Stimulated activated CD4-positive, alpha-beta T cell treated with anti-CD3 and anti-CD28 coated beads, Interleukin-12 subunit alpha, Interleukin-12 subunit beta, amount 100 ng/mL, for 48 hours (primary cell): ENCODE measurements at places on chromosomes 3 and 15.

DNA sequence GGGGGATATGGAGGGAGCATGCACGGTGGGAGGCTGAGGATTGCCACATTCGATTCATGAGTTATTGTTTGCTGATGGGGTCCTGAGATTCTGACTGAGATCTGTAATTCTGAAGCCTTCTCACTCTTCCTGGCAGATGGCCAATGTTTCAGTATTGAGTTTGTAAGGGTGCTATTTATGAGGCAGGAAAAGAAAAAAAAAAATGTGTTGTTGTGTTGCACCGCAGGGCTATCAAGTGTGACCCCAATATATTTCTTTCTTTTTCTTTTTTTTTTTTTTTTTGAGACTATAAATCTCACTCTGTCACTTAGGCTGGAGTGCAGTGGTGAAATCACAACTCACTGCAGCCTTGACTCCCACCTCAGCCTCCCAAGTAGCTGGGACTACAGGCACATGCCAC lies 3.2 kb upstream of the SENP2 start:
- DNase-seq, result no peak

GRCh38 chr3:188309437-188310269 lies 155.7 kb downstream of the LPP start:
- DNase-seq, result no peak

- DNase-seq, result no peak
Observed at GRCh38 chr3:43540624-43541023, 81.2 kb downstream of the ANO10 start.

- no peak for DNase-seq
Observed at GRCh38 chr3:107487490-107487889, 35.3 kb upstream of the BBX start.

DNA sequence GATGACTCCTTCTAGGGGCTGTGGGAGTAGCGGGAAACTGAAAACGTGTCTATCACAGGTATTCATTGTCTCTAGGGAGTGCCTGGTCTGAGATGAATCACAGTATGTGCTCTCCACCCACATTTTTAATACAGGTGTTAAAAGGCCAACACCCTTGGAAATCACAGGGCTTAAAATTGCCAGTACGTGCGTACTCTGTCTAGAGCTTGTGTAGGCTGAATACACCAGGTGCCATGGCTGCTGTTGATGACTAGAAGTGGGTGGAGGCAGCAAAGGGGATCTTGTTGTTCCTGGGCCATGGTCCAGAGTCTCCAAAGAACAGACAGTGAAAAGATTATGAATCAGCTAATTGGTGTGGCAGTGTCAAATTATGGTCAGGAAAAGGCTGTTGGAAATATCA lies 35.1 kb upstream of the P3H2 start:
- DNase-seq, result no peak

DNA sequence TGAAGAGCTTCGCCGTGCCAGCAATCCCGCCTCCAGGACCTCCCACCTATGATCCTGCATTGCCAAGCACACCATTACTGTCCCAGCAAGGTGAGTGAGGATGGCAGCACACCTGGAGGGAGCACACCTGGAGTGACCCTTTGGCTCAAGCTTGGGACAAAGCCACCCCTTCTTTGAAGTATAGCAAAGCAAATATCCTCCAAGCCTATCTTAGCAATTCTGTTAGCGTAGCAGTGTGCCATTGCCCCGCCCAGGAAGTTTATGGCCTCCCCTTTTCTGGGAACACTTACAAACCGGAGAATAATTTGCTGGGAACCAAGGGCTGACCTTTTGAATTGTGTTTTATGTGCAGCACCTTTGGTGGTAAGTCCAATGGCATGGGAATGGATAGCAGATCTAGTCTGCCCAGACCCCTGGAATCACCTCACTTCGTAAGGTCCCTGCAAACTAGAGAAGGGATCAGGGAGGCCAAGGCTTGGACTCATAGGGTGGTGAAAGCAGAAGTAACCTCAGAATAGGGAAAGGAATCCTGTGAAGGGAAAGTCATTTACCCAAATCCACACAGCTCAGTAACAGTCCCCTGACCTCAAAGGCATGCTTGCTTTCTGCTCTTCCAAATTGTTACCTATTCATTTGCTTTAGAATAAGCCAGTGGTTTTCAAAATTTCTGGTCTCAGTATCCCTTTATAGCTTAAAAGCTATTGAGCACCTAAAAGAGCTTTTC lies 70.1 kb downstream of the HCN4 start:
- DNase-seq, result no peak

GRCh38 chr3:120450600-120451271 lies at the start of gene FSTL1:
FSTL1 (minus strand) TSS chr3:120450992; CDS start chr3:120450746, 246 bp downstream.
- DNase-seq, result no peak

GRCh38 chr3:45776611-45777010 lies 19.7 kb downstream of the SLC6A20 start:
- DNase-seq, result no peak

DNA sequence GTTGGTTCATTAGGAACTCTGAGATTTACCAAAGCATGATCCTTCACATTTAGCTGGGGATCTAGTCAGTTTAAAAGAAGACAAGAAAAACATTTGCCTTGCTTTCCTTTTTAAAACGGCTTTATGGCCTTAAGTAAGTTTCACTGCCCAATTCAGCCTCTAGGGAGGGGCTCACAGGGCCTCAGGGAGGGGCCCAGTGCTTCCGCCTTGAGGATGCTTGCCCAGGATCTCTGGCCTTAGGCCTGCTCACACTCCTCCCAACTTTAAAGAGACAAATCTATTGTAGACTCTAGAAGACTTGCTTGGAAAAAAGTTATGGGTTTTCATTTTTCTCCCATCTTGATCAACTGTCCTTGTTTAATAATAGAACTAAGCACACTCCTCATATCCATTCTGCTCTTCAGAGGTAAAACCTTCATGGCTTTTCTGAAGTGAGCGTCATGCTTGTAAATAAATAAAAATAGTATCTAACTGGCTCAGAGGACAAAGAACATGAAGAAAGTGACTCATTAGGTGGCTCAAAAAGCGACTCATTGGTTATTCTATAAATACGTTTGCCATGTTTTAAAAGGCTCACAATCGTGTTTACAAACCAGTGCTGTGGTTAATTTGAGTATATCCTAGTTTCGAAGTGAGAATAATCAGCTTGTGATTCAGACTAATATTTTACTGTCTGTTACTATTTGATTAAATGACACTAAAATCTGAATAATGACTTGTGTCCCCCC lies 13.7 kb downstream of the PDHB start:
- no peak for DNase-seq
